Activated CD4-positive, alpha-beta T cell treated with anti-CD3 and anti-CD28 coated beads for 36 hours (primary cell): ENCODE measurements at places on chromosomes 3 and 15. TPM values are rescaled to one million over a fixed set of nuclear protein-coding genes. Genes with fewer than 3 reads are reported as not detected.

DNA sequence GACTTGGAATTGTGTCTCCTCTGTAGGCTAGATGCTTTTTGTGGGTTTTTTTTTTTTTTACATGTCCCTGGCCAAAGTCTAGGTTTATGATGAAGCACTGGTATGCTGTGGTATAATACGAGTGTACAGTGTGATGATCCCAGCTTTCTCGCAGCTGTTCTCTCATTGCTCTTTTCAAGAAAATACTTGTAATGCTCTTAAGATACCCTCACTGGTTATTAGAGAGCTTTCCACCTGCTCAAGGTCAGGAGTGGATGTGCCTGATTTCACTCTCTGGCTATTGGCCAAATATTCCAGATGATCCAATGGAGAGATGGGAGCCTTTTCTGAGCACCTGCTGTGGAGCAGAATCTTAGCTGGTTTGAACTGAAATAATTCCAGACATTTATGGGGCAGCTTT is 215.1 kb downstream of the MYRIP start:
- no peak for DNase-seq

- DNase-seq: no peak
Measured at GRCh38 chr3:43892061-43892460, 201.3 kb downstream of the ABHD5 start.

GRCh38 chr3:129597087-129597999 is 9.1 kb downstream of the PLXND1 start:
- no peak for DNase-seq

CA12 gene
- total RNA-seq: 0.32 TPM

- no peak for DNase-seq
Measured at GRCh38 chr3:146421819-146422759, 47.3 kb downstream of the PLSCR2 start.

DNA sequence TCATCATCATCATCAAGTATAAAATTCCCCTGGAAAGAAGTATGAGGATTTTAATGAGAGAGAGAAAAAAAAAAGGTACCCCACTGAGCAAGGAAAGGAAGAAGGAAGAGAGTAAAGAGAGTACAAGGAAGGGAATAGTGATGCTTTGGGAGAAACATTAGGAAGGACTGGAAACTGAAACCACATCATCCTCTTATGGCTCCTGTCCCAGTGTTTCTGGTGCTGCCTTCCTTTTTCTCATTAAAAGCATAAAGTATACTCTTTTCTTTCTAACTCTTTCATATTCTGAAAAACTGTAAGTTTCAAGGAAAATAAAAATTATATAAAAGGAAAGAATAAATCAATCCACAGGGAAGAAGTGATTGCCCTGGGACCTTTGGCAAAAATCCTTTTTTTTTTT is 616.4 kb upstream of the CBLB start:
- no peak for DNase-seq

DNA sequence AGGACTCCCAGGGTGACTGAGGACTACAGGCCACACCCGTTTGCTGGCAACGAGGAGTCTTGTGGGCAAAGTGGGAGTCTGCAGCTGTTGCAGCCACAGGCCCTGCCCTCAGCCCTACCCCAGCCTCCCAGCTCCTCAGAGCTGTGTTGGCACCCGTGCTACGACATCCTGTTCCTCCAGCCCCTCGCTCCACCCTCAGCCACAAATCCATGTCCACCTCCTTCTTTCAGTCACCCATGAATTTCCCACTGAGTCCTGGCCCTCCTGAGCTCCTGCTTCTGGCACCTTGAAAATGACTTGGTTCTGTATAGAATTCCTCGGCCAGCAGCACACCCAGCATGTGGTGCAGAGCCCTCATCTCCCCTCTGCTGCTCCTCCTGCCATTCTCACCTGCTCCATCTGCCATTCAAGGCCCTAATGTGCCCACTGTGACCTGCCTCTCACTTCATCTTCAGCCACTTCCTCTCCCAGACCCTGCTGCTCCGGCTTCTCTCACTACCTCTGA is 20.9 kb upstream of the VILL start:
- DNase-seq: no peak

ITIH1 gene
- total RNA-seq: not detected

DNA sequence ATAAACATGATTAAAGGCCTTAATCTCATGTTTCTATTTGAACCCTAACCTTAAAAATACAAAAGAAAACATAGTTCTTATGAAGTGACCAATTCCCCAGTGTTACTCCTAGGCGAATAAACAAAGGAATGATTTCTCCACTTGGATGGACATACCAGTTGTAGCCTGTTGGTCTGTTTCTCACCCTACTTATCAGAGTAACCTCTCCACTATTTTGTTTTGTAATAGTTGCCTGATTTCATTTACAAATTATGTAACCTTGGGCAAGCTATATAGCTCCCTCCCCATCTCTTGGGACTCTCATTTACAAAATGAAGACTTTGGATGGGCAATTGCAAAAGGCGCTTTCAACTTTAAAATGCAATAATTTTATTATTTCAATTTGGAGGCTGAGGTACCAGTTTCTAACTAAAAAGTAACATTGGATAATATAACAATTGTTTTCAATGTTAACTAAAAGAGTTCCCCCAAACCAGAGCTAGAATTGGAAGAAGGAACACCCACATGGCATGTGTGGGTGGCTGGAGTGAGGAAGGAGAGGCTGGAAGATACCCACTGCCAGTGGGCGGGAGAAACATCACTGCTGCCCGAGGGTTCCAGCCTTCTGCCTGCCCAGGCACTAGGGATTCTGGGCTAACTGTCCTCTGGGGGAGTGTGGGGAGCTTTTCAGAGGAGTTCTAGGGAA is 74.2 kb downstream of the RFTN1 start:
- DNase-seq: no peak

- DNase-seq: no peak
Measured at GRCh38 chr15:88341006-88341405, 84.5 kb upstream of the NTRK3 start.

ST3GAL6 gene
- total RNA-seq: not detected

DNA sequence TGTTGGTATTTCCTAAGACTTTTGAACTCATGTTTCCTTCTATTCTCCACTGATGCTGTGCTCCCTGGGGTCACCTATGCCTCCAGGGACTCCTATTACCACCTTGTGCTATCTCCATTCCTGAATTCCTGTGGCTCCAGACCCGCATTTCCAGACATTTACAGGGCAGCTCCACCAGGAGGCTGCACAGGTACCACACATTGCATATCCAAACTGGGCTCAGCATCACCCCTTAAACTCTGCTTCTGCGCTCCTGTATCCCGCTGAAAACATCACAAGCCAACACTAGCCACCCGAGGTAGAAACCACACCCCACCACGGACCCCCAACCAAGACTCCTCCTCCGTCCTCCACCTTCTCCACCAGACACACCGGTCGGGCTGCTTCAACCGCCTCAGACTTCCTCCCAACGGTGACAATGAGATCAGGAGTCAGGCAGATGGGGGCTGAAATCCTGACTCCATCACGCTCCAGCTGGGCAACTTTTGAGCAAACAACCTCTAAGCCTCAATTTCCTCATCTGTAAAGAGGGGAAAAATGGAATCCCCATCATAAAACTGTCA is 10.4 kb downstream of the TNK2 start:
- DNase-seq: no peak

HACD2 gene
- 22.1 TPM for total RNA-seq

DNA sequence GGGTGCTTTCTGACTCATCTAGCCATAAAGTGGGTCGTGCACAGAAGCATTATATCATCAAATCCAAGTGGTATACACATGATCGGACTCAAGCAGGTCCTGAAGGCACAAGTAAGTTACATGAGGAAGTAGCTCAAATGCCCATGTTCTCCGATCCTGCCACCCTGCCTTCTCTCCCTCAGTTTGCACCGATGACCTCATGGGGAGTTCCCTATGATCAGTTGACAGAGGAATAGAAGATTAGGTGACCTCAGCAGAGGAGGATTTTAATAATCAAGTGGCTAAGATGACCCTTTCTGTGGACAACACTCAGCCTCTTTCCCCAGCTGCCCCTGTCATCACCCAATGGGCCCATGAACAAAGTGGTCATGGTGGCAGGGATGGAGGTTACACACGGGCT is 149.5 kb downstream of the TBC1D5 start:
- no peak for DNase-seq

FBXL2 gene
- total RNA-seq: 0.07 TPM

GRCh38 chr3:126245811-126246727 is 65.7 kb upstream of the ALDH1L1 start:
- peak; percentile 56 for DNase-seq

DNA sequence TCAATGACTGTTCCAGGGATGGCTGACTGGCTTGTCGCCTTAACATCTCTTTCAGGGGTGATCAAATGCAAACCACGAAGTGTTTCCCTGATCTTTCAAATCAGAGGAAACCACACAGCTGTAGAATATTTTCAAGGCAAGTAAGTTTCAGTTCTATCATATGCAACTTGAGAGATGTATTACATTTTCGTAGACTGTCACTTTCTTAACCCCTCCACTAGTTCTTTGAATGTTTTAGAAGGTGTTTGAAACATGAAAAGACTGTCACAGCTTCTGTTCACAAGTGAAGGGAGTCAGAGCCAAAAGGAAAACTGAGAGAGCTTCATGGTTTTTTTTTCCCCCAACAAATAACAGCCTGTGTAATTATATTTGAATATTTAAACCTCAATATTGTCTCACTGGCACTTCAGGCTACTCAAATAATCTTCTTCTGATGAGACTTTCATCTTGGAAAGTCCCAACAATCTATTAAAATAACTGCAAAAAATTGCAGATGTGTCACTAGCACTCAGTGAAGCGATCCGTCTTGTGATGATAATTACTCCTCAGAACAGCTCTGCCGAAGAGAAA is 25.9 kb upstream of the CAPN7 start:
- DNase-seq: no peak

DNA sequence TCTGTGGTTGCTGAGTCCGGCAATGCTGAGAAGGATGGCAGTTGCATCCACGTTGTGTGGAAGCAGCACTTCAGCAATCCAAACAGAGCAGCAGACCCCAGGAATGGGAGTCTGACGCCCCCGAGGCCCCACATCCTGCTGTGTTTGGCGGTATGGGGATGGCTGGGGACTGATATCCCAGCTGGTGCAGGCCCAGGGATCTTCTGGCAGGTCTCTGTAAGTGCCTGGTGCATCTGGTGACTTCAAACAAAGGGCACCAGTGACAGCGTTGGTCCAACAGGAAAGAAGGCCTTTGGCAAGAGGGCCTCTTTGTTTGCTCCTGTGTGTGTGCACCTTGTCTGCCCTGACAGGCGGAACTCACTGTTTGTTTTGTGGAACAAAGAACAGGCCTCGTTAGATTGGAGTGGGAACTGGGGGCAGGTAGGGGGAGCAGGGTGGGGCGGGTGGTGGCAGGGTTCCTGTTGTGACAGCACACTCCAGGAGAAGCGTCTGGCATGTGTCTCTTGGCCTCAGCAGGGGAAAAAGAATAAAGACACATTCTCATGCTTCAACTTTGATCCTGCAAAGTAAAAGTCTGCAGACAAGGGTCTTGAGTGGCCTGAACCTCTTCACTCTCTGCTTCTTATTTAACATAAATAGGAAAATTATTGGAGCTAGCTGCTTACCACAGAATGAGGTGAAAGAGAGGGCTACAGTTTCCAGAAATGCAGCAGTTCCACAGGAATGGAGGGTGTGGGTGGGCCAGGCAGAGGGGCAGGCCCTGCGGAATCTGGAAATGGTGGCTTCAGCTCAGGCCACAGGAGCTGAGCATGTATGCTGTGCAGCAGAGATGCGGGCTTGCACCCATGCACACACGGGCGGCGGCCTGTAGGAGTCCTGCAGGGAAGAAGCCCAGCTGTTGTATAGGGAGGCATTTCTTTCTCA is 94.5 kb upstream of the MYZAP start:
- no peak for DNase-seq

GRCh38 chr3:71288269-71288930 is 295.1 kb downstream of the FOXP1 start:
- DNase-seq: no peak

GRCh38 chr3:72171946-72172345 is 387.0 kb upstream of the PROK2 start:
- DNase-seq: no peak

- DNase-seq: peak; percentile 83
Measured at GRCh38 chr3:33063651-33064051, 33.3 kb downstream of the GLB1 start.

DNA sequence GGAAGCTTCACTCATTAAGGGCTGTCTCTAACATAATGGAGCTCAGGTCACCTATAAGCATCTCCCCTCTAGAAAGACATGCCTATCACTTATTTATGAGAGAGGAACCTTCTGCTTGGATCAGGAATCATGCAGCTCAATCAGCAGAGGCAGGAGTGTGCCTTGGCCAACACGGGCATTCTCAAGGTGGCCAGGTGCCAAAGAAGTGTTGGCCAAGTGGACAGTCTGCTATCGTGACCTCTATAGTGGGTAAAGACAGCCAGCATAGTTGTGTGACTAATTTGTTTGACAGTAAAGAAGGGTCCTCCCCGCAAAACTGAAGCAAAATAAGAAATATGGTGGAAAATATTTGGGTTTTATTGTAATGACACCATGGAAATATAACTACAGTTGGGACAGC is 14.7 kb upstream of the AGTR1 start:
- no peak for DNase-seq

PARP6 gene
- total RNA-seq: 58.2 TPM

- DNase-seq: no peak
Measured at GRCh38 chr3:55537563-55537962, 50.5 kb upstream of the WNT5A start.

GRCh38 chr3:31575448-31575847 is 42.7 kb downstream of the STT3B start:
- DNase-seq: peak; percentile 14

MKRN2OS gene
- not detected for total RNA-seq

DNA sequence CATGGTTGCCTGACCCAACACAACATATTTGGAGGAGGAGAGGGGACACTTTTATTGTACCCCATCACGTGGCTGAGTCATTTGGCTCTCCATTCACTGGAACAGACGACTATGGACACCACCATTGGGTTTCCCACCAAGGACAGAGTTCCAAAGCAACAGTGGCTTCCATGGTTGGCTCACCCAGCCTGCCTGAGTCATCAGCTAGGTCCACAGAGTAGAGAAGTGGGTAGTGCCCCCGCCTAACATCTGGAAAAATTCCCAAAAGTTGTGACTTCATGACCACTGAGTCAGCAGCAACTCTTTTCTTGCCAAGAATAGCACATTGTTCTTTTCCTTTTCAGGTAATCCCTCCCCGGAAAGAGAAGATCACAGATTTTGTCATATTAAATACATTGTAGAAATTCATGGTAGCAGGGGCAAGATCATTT is 3.0 kb upstream of the PPP1R2 start:
- DNase-seq: peak; percentile 55
